Karpas-422 (cell line): ENCODE measurements at places on chromosomes 2 and 18. TPM values are rescaled to one million over a fixed set of nuclear protein-coding genes. Genes with fewer than 3 reads are reported as not detected.

The TNFAIP6 gene
- not detected in 2 replicates for total RNA-seq

The TUBA3E gene
- not detected in 2 replicates for total RNA-seq

The RNF152 gene
- 0.07 and 0.83 TPM in 2 replicates for total RNA-seq

The MEIS1 gene
- 32.5 and 35.3 TPM in 2 replicates for total RNA-seq

The TMEM178A gene
- total RNA-seq: not detected in 2 replicates

The SPDYA gene
- 0.76 and 0.78 TPM in 2 replicates for total RNA-seq

The GPAT2 gene
- total RNA-seq: not detected in 2 replicates

The OSR1 gene
- total RNA-seq: not detected in 2 replicates

The PRR30 gene
- total RNA-seq: not detected in 2 replicates

The DLX1 gene
- 1.0 and 1.2 TPM in 2 replicates for total RNA-seq

The HTR2B gene
- not detected in 2 replicates for total RNA-seq

The ABCG5 gene
- total RNA-seq: not detected in 2 replicates

The UGT1A9 gene
- total RNA-seq: not detected in 2 replicates

The DSG1 gene
- 16.2 and 20.7 TPM in 2 replicates for total RNA-seq

The ADD2 gene
- not detected in 2 replicates for total RNA-seq

The XRCC5 gene
- 102 and 107 TPM in 2 replicates for total RNA-seq

The ETAA1 gene
- 22.9 and 38.2 TPM in 2 replicates for total RNA-seq

The CAPN14 gene
- total RNA-seq: 2.0 and 2.6 TPM in 2 replicates

The RUFY4 gene
- 0.11 TPM in 1 of 2 replicates, not detected in the other for total RNA-seq

The ZNF892 gene
- total RNA-seq: 1.1 and 3.5 TPM in 2 replicates

The VWC2L gene
- total RNA-seq: not detected in 2 replicates

The GCFC2 gene
- total RNA-seq: 67.7 and 108 TPM in 2 replicates

The BOLL gene
- not detected in 2 replicates for total RNA-seq

The STON1 gene
- total RNA-seq: 0.63 and 2.8 TPM in 2 replicates

The CAPN13 gene
- total RNA-seq: not detected in 2 replicates

The RBM44 gene
- total RNA-seq: 0.07 and 1.2 TPM in 2 replicates

The CYS1 gene
- total RNA-seq: 0.54 TPM in 1 of 2 replicates, not detected in the other

The POTEI gene
- total RNA-seq: 0.87 TPM in 1 of 2 replicates, not detected in the other

The DSC2 gene
- total RNA-seq: not detected in 2 replicates

The SERPINB10 gene
- total RNA-seq: not detected in 2 replicates

The ZEB2 gene
- 15.3 and 29.4 TPM in 2 replicates for total RNA-seq

The TMEM182 gene
- total RNA-seq: 6.1 and 26.5 TPM in 2 replicates

The DNAH6 gene
- under 0.01 and 0.15 TPM in 2 replicates for total RNA-seq

The SLC11A1 gene
- total RNA-seq: 1.9 TPM in 1 of 2 replicates, not detected in the other

The PAX8 gene
- total RNA-seq: 0.90 and 1.5 TPM in 2 replicates

The IL18R1 gene
- 0.36 TPM in 1 of 2 replicates, not detected in the other for total RNA-seq

The CMPK2 gene
- total RNA-seq: 18.8 and 26.6 TPM in 2 replicates

The NETO1 gene
- not detected in 2 replicates for total RNA-seq

The RTP5 gene
- not detected in 2 replicates for total RNA-seq

The GKN1 gene
- not detected in 2 replicates for total RNA-seq

The LIMS3 gene
- total RNA-seq: 0.26 and 0.40 TPM in 2 replicates

The MOGAT1 gene
- total RNA-seq: not detected in 2 replicates

The MBOAT2 gene
- total RNA-seq: not detected in 2 replicates

The TWSG1 gene
- 14.6 and 16.0 TPM in 2 replicates for total RNA-seq

The AGAP1 gene
- not detected in 2 replicates for total RNA-seq

The SOX11 gene
- total RNA-seq: not detected in 2 replicates

The ACADL gene
- not detected in 2 replicates for total RNA-seq

The LOXHD1 gene
- not detected in 2 replicates for total RNA-seq

The IL36A gene
- not detected in 2 replicates for total RNA-seq

The DSG4 gene
- total RNA-seq: 4.5 and 8.3 TPM in 2 replicates

The CDK5R2 gene
- total RNA-seq: 0.61 TPM in 1 of 2 replicates, not detected in the other

The MYO5B gene
- 0.97 TPM in 1 of 2 replicates, not detected in the other for total RNA-seq

The UGT1A6 gene
- total RNA-seq: not detected in 2 replicates

The PARD6G gene
- total RNA-seq: not detected in 2 replicates
